GM23248 (cell line): ENCODE measurements at places on chromosomes 1 and 21.

- no peaks in the 10 kb centered on the region for H3K27me3 ChIP-seq
- H3K36me3 ChIP-seq: no peaks in the 10 kb centered on the region
- DNase-seq: no peak
- H3K4me1 ChIP-seq: peaks cover 40% of the 10 kb centered on the region
Observed at GRCh38 chr1:172148213-172148612, 272.3 kb upstream of the C1orf105 start.

GRCh38 chr21:42833439-42833815 is 45.9 kb downstream of the WDR4 start:
- no peak for DNase-seq
- no peaks in the 10 kb centered on the region for H3K4me1 ChIP-seq
- H3K4me3 ChIP-seq: no peak overlapping the region
- no peaks in the 10 kb centered on the region for H3K36me3 ChIP-seq

DNA sequence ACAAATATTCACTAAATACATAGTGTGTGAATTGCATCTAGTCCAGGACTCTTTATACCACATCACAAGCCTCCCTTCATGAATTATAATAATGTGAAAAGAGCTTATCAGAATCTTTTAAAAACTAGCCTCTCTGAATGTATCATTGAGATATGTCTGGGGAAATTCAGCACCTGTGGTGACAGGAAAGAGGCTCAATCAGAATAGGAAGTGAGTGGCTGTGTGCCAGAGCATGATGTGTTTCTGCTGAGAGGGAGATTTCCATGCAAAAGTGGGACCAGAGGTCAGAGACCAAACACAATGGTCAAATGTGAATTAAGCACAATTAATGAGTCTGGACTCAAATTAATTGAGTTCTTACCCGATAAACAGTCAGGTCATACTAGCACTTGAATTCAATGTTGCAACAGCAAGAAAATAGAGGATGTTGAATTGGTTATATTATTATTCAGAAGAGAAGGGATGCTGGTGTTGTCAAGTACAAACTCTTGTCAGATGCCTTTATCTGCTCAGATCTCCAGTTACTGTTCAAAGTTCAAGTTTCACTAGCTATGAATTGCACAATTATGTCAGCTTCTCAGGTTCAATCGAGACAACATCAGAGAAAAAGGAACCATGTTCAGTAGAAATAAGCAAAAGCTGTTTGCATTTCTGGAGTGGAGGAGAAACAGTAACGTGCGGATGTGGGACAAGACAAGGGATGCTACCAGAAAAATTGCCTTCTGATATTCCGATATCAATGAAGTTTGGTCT is 226.2 kb downstream of the ZNF326 start:
- no peak overlapping the region for H3K4me3 ChIP-seq
- no peaks in the 10 kb centered on the region for H3K27me3 ChIP-seq
- no peaks in the 10 kb centered on the region for H3K4me1 ChIP-seq
- no peak overlapping the region for H3K27ac ChIP-seq
- no peaks in the 10 kb centered on the region for H3K36me3 ChIP-seq
- DNase-seq: no peak

- H3K4me1 ChIP-seq: peaks cover under 1% of the 10 kb centered on the region; the same call in 1 of the 2 replicates
- no peak for DNase-seq
- H3K27me3 ChIP-seq: no peaks in the 10 kb centered on the region
- H3K27ac ChIP-seq: no peak overlapping the region
Observed at GRCh38 chr1:235714205-235714897, 64.8 kb upstream of the GNG4 start.

DNA sequence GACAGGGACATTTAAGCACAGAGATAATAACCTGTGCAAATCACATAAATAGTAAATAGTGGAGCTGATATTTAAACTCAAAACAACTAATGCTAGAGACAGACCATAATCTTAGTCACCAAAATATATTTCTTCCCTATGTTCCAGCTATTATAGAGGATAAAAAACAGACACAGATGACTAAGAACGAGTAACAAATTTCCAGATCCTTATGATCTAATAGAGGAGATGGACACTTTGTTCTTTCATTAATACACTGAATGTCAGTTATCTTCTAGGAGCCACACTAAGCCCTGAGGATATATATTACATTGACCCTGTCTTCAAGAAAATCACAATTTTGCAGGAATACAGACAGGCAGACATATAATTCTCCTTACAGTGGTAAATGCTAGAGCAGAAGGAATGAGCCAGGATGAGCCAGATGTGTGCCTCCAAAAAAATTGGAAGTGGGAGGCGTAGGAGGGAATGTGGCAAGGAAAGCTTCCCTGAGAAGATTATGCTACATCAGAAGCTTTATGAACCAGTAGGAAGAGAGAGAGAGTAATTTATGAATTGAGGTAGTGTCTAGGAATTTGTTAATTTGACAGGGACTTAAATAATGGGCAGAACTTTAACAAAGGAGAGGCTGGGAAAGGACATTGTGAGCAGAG is 395.4 kb upstream of the BEND5 start:
- H3K4me3 ChIP-seq: no peak overlapping the region
- H3K36me3 ChIP-seq: no peaks in the 10 kb centered on the region
- no peaks in the 10 kb centered on the region for H3K4me1 ChIP-seq
- H3K27me3 ChIP-seq: no peaks in the 10 kb centered on the region
- H3K27ac ChIP-seq: no peak overlapping the region

- H3K36me3 ChIP-seq: no peaks in the 10 kb centered on the region
- H3K27ac ChIP-seq: no peak overlapping the region
- no peak for DNase-seq
- H3K4me1 ChIP-seq: no peaks in the 10 kb centered on the region
Observed at GRCh38 chr1:218867941-218868626, 305.6 kb upstream of the LYPLAL1 start.

- peak; percentile 59 for DNase-seq
- no peak overlapping the region for H3K4me3 ChIP-seq
- H3K27me3 ChIP-seq: no peaks in the 10 kb centered on the region
- H3K36me3 ChIP-seq: no peaks in the 10 kb centered on the region
Observed at GRCh38 chr1:244896550-244896949, 32.2 kb upstream of the HNRNPU start.

DNA sequence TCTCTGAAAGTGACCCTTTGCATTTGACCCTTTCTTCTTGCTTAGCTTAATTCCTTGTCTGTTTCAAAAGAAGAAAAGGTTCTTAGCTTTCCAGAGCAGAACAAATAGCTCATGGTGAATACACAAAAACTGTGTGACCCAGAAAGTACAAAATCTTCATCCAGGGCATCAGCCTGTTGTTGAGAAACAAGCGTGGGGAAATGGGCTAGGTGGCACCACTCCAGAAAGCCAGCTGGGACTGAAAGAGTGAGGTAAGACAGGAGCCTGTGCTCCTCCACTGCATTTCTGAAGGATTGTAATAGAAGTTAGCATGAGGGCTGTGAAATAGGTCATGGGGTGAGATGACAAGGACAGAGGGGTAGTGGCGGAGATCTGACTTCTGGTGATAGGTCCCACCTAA is 45.8 kb downstream of the CYP2J2 start:
- no peak overlapping the region for H3K27ac ChIP-seq
- no peaks in the 10 kb centered on the region for H3K36me3 ChIP-seq
- H3K4me3 ChIP-seq: no peak overlapping the region
- DNase-seq: peak; percentile 2

- no peak overlapping the region for H3K27ac ChIP-seq
- H3K36me3 ChIP-seq: no peaks in the 10 kb centered on the region
- no peak overlapping the region for H3K4me3 ChIP-seq
- no peaks in the 10 kb centered on the region for H3K27me3 ChIP-seq
- 0 out of 2 replicates have a peak, but pooled peaks cover 16% of the 10 kb centered on the region for H3K4me1 ChIP-seq
Observed at GRCh38 chr1:117802531-117803257, 126.7 kb downstream of the GDAP2 start.
